ENCODE measurements at places on chromosomes 16 and 17.

DNA sequence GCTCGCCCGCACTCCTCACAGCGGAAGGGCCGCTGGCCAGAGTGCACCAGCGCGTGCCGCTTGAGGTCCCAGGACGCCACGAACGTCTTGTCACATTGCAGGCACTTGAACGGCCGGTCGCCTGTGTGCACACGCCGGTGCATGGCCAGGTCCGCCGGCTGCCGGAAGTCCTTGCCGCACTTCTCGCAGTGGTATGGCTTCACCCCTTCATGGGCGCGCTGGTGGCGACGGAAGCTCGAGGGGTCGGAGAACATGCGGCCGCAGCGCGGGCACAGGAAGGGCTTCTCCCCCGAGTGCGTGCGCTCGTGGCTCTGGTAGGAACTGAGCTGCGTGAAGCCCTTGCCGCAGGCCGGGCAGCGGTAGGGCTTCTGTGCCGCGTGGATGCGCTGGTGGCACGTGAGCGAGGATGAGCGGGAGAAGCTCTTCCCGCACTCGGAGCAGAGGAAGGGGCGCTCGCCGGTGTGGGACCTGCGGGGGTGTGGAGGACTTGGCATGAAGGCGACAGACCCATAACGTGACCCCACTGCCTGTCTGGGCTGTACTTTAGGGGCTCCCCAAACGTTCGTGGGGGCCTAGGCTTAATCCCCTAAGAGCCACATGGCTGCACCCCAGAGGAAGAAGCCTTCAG lies 12.1 kb downstream of the ZNF668 start:
- DNase-seq = no peak

- no peak for DNase-seq
Measured at GRCh38 chr16:87160234-87160636, 157.0 kb downstream of the C16orf95 start.

DNA sequence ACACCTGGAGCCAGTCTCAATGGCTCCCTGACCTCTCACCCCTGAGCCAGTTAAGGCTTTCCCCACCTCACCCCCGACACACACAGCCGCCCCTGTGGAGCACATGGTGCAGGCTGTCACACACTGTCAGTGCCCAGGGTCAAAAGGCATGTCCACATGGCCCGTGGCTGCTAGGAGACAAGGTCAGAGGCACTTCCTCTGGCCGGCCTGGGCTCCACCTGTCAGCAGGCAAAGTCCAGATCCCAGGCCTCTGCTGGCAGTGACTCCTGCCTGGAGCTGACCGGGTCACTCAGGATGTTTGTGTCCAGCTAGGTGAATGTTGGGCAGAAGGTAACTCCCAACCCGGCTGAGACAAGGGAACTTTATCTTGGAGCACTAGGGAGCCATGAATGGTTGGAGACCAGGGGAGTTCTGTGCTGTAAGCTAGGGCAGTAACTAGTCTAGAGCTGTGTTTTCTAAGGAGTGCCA lies 6.0 kb downstream of the SREBF1 start:
- no peak for DNase-seq

- no peak for DNase-seq
Measured at GRCh38 chr16:2720064-2720457, at the start of gene PRSS27. TSS of gene PRSS27 (minus strand) at chr16:2720224. CDS start at chr16:2720160, 64 bp downstream.

DNA sequence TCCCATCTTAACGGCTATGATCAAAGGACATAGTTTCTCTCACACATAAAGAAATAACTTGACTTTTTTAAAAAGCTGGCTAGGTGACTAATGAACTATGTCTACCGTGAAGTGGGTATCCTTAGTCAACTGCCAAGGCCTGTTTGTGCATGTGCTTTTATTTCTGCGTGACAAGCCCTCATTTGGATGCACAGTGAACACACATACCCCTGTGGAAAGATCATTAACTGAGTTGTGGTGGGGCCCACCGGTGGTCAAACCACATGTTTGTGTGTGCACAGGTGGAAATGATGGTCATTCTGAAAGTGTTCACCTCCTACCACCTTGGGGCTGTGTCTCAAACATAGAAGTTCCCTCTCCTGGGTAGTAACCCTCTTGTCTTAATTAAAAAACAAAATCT lies 256.1 kb upstream of the SALL1 start:
- DNase-seq = no peak

- no peak for DNase-seq
Measured at GRCh38 chr17:37361543-37361942, 14.2 kb upstream of the C17orf78 start.

DNA sequence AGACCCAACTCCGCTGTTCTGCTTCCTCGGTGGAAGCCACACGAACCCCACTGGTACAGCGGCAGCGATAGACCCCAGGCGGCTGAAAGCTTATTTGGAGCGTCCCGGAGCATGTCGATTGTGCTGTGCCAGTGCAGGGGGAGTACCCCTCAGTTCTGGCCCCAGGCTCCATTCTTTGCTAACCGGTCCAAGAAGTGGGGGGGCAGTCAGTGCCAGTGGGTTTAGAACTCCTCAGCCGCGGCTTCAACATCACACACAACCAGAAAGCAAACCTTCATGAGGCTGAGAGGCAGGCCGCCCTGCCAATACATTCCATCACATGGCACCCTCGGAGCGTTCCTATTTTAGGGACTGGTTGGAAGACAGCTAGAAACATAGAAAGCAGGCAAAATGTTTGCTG lies 1.7 kb upstream of the MNT start:
- DNase-seq = no peak

DNA sequence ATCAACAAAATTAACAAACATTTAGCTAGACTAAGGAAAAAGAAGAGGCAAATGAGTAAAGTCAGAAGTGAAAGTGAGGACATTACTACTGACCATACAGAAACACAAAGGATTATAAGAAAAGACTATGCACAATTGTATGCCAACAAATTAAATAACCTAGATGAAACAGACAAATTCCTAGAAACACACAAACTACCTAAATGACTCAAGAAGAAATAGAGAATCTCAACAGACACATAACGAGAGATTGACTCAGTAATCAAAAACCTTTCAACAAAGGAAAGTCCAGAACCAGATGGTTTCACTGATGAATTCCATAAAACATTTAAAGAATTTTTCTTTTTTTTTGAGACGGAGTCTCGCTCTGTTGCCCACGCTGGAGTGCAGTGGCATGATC lies 35.7 kb upstream of the MYLK3 start:
- no peak for DNase-seq

- DNase-seq = no peak
Measured at GRCh38 chr16:26391833-26392232, 674.9 kb upstream of the C16orf82 start.

GRCh38 chr17:60901806-60902205 lies 224.2 kb downstream of the BCAS3 start:
- no peak for DNase-seq

GRCh38 chr16:3582276-3583165 lies 5.3 kb upstream of the NLRC3 start:
- DNase-seq = no peak

GRCh38 chr16:84577034-84577803 lies 40.7 kb downstream of the COTL1 start:
- DNase-seq = no peak

GRCh38 chr16:6146874-6147425 lies 1049.4 kb upstream of the EEF2KMT start:
- no peak for DNase-seq

GRCh38 chr17:63503341-63503705 lies 19.8 kb upstream of the KCNH6 start:
- DNase-seq = no peak

GRCh38 chr17:8843344-8843743 lies 24.1 kb downstream of the PIK3R6 start:
- no peak for DNase-seq

- no peak for DNase-seq
Measured at GRCh38 chr17:39098588-39098987, 52.8 kb downstream of the PLXDC1 start.

DNA sequence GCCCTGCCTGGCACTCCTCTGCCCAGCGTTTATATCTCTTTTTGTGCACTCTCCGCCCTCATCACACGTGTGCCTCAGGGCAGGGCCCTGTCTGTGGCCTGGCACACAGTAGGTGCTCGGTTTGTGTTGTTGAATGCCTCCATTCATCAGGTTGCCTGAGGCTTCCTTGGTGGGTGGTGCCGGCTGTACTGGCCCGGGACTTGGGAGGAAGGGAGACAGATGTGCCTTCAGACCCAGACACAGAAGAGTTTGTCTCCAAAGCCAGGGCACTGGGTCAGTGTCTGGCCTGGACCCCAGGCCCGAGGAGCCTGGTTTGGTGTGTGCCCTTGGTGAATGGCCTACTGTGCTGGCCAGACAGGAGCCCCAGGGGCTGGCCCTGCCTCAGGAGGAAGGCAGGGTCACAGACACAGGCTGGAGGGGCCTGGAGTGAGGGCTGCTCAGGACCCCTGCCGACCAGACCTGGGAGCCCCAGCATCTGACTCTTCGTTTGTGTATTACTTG lies 71.6 kb downstream of the RAI1 start:
- no peak for DNase-seq

GRCh38 chr16:75038036-75038858 lies 39.4 kb downstream of the ZNRF1 start:
- no peak for DNase-seq

DNA sequence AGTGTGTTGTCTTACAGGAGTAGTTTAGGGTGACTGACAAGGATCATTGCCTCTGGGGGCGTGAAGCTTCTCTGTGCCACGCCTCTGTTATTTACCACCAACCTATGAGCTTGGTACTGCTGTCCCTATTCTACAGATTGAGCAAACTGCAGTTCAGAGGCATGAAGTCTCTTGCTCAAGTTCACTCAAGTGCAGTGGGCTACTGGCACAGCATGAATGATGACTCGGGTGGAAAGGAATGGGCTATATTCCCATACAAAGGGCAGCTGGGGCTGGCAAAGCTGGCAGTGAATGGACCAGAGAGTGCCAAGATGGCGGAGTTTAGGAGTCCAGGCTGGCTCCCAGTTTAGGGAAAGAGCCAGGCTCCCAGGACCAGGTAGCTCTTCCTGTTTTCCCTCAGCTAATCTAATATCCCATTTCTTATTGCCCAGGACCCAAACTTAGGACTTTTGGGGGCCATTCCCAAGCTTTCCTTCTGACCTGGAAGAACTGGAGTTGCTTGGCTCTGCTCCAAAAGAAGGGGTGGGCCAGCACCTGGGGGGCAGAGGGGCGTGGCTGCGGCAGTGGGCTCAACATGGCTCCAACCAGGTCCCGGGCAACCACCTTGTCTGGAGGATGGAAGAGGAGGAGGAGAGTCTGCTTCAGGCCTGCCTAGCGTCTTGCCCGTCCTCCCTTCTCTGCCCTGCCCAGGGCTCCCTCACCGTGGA lies 12.9 kb downstream of the PLK1 start:
- no peak for DNase-seq

DNA sequence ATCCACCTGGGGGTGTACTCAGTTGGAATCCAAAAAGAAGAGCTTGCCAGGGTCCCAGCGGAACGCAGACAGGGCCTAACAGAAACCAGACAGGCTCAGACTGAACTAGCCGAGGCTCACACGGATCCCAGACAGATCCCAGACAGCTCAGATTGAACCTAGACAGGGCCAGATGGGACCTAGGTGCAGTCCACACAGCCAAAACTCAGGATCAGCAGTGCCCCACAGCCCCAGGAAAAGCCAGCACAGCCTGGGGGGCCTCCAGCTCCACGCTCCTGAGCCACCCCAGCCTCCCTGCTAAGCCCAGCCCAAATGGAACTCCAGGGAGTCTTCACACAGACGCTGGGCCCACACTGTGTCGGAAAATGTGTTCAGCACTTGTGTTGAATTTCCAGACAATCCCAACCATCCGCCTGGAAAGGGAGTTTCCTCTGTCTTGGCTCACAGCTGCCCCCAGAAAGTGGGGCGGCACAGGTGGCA lies 7.5 kb downstream of the STX1B start:
- no peak for DNase-seq

GRCh38 chr16:46627746-46628145 lies 6.6 kb upstream of the SHCBP1 start:
- no peak for DNase-seq

DNA sequence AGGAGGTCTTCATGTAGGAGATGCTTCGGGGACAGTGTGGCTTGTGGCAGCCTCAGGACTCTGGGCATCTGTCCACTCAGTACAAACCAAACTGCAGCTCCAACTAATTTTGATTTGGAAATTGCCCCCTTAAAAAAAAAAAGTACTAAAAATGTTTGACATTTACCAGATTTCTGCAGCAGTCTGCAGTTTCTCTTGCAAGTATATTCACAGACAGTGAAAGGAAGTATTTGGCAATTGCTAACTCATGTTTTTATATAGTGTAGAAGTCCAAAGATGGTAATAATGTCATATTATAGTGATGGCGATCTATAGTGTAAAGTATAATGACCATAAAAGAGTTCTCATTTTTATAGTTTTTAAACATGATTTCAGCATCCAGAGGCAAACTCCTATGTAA lies 218.6 kb downstream of the PRKCA start:
- no peak for DNase-seq

DNA sequence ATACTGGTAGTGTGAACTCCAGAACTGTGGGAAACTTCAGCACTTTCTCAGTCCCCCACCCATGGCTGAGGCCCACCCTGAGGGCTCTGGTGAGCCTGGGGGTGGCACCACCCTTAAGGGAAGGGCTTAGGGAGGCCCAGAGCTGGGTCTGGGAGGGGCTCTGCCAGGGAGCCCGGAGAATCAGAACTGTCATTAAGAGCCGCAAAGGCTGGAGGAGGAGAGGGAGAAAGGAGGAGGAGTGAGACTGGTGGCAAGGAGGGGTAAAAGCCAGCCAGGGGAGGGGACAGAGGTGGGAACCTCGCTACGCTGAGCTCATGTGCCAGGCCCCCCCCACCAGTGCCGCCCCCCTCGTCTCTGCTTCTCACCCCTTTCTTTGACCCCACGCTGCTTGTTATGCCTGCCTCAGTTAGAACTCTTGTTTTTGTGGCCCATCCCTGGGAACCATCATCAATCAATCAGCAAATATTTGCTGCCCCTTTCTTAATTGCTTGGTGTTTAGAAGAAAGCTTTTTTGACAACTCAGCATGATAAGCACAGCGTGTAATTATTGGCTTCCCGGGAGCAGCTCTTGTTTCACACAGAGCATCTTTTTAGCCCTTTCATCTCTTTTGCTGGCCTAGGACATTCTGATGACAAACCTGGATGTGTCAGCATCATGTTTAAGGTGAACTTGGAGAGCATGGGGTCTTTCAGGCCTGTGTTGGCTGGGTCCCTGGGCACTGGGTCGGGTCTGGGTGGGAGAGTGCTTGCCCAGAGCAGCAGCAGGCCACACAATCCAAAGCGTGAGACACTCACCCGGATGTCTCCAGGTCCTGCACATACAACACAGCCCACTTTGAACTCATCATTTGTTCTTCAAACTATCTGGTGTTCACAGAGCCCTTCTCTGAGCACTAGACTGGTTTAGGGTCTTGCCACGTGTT lies 77.7 kb downstream of the NETO2 start:
- DNase-seq = no peak

GRCh38 chr16:17380613-17381012 lies 90.1 kb downstream of the XYLT1 start:
- no peak for DNase-seq
